Heart left ventricle (tissue), 16 donors: ENCODE measurements at places on chromosomes 16 and 17.
A peak's percentile ranks its signal among the peaks of the same experiment; 100 is the strongest.

DNA sequence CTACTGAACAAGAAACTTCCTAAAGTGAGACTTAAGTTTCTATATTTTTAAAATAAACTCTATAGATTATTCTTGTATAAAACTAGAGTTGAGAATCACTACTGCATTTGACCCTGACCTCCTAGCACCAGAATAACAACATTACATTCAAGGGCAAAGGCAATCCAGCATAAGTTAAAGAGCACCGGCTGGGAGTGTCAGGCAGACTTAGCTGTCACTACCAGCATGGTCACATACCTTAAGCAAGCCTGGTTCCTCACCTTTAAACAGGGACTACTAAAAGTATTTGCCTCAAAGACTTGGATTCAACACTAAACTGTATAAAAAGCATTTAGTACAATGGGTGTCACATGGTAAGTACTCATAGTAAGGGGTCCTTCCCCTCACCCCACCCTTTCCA, 90.4 kb downstream of the SSH2 start:
- no peak for DNase-seq

DNA sequence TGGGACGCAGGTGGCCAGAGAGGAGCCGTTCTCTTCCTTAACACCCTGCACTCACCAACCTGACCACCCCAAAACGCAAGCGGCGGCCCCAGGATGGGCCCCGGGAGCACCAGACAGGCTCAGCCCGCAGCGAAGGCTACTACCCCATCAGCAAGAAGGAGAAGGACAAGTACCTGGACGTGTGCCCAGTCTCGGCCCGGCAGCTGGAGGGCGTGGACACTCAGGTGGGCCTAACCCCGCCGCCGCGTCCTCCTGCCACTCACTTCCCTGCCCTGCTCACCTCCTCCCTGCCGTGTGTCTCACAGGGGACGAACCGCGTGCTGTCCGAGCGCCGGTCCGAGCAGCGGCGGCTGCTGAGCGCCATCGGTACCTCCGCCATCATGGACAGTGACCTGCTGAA, 4.6 kb upstream of the HSD3B7 start:
- DNase-seq: no peak

DNA sequence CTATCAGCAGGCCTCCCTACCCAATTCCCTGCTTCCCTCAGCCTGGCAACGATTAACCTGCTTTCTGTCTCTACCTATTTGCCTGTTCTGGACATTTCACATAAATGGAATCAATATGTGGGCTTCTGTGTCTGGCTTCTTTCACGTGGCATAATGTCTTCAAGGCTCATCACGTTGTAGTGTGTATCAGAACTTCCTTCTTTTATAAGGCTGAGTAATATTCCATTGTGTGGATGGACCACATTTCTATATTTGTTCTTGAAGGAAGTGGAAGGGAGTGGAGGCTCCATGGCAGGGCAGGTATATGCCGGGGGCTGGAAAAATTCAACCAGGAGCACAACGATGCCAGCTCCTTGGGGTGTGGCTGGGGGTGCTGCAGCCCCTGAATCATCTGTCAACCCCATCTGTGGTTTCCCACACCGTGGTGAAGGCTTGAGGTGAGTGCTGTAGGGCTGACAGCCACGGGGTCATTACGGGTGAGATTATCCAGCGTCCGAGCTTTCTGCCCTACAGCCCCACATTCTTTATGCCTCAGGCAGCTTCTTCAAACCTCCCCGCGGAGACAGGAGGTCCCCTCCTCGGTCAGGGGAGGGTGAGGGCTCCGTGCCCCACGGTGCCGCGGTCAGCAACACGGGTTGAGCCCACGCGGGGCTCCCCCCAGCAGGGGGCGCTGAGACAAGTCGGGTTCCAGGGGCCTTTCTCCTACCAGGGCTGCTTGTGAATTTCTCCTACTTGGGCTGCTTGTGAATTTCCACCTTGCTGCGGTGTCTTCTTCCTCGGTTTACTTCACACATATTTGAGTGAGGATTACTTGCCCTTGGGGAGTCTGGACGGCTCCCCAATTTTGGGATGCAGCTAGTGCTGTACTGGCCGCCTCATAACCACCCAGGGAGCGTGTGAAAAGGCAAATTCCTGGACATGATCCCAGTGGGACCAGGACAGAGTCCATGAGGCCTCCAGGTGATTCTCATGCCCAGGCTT, 18.3 kb upstream of the WFIKKN2 start:
- DNase-seq: peak; percentile 39

- DNase-seq: peak; percentile 63
Observed at GRCh38 chr17:76447931-76448652, 4.9 kb downstream of the UBE2O start.

DNA sequence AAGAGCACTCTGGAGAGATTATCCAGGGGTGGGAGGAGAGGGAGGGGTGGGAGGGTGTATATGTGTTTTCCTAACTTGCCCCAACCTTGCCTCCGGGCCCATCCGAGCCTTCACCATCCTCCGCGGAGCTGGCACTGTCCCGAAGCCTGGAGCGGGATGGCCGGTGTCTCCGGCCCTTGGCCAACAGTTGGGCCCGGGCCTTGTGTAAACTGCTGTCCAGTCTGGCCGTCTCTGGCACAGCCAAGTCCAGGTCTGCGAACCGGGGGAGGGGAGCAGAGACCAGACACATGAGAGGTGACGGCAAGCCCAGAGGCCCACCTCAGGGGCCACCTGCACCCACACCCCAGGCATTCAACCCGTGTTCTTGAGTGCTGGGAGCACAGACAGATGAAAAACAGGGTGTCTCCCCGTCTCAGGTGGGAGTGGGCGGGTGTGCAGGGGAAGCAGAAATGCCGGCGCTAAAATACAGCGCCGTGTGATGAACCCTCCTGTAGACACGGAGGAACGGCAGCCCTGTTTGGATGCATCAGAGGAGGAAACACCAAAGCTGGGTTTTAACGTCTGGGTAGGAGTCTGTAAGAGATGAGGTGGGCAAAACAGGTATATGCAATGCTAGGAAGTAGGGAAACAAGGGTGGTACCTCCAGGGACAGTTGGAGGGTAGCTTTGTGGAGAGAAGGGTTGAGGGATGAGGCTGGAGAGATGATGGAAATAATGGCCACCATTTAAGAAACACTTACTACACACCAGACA, 11.7 kb downstream of the SAMD14 start:
- no peak for DNase-seq

- DNase-seq: no peak
Observed at GRCh38 chr17:81713004-81713555, 996 bp downstream of the SLC25A10 start.

GRCh38 chr16:31409433-31409832, 16.3 kb downstream of the ITGAD start:
- no peak for DNase-seq

DNA sequence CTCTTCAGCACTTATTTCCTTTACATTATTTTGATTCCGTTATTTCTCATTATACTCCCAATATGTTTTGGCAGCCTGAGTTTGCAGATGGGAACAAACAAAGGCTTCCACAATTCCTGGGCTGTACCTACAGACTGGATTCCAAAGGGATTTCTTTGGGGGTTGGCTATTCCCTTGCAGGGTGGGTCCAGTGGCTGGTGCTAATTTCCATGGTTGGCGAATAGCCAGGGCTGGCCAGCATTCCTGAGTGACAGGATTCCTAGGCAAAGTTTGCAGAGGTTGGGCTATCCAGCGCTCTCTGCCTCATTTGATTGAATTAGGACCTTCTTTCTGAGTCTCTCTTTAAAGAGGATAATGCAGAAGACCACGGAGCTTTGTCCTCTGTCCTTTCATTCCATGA, 207.4 kb downstream of the MAF start:
- no peak for DNase-seq

- no peak for DNase-seq
Observed at GRCh38 chr17:38958756-38959155, 8.4 kb downstream of the FBXO47 start.

GRCh38 chr16:89748921-89749320, 27.6 kb downstream of the ZNF276 start:
- no peak for DNase-seq

GRCh38 chr16:86252596-86252995, 257.7 kb upstream of the FOXF1 start:
- DNase-seq: no peak

GRCh38 chr16:68387301-68387700, 61.0 kb downstream of the SMPD3 start:
- DNase-seq: no peak

DNA sequence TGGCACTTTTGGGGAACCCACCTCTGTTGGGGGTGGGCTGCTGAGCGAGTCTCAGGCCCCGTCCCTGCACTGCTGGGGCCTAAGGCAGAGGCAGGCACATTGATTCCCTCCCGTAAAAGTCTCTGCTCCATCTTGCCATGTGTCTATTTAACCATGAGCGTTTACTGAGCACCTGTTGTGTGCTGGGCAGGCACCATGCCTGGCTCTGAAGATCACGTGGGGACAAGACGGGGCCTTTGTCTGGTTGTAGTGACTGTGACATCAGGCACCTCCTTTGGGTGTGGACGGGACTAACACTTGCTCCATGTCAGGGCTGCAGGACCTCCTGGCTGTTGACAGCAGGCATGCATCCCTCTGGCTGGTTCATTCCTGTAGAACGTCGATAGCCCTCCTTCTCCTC, 204.7 kb upstream of the CIBAR2 start:
- DNase-seq: no peak

DNA sequence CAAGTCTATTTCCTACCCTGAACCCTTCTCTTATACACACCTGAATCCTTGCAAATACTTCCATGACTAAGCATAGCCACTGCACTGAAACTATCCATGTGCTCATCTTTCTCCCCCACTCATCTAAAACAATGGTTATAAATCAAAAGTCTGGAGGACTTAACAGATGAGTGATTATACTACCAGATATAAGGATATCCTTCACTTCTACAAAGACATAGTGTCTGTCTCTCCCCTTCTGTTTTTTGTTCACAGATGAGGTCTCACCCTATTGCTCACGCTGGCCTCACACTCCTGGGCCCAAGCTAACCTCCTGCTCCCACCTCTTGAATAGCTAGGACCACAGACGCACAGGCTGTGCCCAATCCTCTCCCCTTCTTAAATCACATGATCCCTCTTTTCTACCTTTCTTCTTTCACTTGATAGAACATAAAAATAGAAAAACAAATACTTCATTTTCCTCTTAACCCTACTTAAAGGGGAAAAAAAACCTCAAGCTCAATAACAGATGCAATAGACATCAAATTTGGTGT, 19.2 kb downstream of the CEP112 start:
- no peak for DNase-seq

DNA sequence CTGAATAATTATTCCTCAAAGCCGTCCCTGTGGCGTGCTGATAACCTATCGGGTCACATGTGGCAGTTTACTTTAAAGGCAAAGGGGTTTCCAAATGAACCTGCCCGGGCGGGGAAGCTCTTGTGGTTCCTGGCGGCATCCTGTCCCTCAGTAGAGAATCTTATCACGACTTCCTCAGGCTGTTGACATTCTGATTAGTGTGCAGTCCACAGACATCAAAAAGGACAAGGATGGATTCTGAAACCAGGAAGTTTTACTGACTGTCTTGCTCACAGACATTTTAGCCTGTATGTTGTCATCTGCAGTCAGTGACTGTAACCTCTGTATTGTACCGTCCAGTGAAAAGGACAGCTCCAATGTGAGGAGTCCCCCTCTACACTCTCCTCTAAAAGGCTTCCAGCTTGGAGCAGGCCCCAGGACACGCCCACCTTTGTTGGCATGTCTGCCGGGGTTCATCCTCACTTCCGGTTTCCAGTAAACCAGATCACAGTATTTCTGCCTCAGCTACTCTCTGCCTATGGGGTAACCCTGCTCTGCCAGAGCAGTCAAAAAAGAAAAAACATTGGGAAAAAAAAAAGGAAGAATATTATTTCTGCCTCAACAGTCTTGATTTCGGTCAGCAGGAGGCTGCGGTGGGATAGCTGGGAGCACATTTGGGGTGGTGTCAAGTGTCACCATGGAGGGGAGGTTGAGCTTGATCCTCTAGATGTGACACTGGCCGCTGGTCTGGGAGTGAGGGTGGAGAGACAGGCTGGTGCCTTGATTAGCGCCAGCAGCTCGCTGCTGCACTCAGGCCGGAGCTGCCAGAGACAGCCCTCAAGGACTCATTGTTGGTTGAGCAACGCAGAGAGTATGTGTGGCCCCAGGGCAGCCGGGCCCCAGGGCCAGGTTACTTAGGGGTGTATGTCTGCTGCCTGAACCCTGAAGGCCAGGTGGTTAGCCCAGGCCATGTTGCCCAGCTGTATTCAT, 89.0 kb upstream of the DNAH17 start:
- DNase-seq: no peak

GRCh38 chr16:11136600-11136999, 119.4 kb downstream of the SOCS1 start:
- peak; percentile 61 for DNase-seq

GRCh38 chr17:45357364-45357997, 40.7 kb upstream of the MAP3K14 start:
- DNase-seq: no peak

GRCh38 chr16:53958341-53958880, 254.5 kb downstream of the FTO start:
- no peak for DNase-seq

GRCh38 chr16:71441348-71442050, 355 bp downstream of the TLE7 start:
- no peak for DNase-seq

- DNase-seq: no peak
Observed at GRCh38 chr17:48868916-48869500, 23.6 kb upstream of the ATP5MC1 start.

- DNase-seq: peak; percentile 93
Observed at GRCh38 chr17:6640536-6641246, at the start of the genes KIAA0753 and TXNDC17. Gene KIAA0753, minus strand, starts transcription at chr17:6640711. Its CDS starts 5,608 bp downstream, at chr17:6635103. Gene TXNDC17, plus strand, starts transcription at chr17:6641060. Its CDS starts 23 bp downstream, at chr17:6641083.

GRCh38 chr16:20638711-20639335, 58.7 kb downstream of the ACSM1 start:
- no peak for DNase-seq

- DNase-seq: no peak
Observed at GRCh38 chr17:2263183-2264066, 40.2 kb downstream of the SMG6 start.

DNA sequence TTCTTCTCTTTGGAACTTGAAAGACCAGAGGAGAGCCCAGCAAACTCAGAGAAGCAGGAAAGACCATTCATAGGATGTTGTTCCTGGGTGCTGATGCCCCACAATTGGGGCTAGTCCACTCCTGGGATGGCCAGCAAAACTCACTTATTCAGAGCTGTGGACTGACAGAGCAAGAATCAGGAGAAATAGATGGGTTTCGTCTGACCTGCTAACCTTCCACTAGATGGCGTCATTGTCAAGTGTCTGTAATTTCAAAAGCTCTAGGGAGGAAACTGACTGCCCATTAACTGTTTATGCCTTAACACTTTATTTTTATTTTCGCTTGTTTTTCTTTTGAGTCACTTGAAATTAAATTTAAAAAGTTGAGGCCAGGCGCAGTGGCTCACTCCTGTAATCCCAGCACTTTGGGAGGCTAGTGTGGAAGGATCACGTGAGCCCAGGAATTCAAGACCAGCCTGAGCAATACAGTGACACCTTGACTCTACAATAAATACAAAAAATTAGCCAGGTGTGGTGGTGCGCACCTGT, 28.7 kb upstream of the MILR1 start:
- DNase-seq: peak; percentile 43

GRCh38 chr16:54361246-54361645, 74.7 kb upstream of the IRX3 start:
- no peak for DNase-seq
